Right ventricle myocardium superior (tissue), 1 donor: ENCODE measurements at places on chromosomes 7 and 10.
A peak's percentile ranks its signal among the peaks of the same experiment; 100 is the strongest.

- no peak for DNase-seq
These were observed 10.8 kb downstream of the LFNG start for GRCh38 chr7:2530071-2530987.

DNA sequence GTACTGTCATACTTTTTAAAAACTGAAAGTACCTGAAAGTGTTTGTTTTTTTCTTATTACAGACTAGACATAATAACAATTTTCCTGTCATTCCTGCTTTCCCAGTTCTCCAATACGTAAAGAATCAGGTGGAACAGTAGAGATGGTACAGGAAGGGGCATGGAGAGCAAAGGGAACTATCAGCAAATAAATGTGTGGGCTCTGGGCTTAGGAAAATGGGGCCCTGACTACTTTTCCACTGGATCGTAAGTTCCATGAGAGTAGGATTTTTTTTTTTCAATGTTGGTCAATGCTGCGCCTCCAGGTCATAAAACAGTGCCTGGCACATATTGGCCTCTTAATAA is 15.2 kb upstream of the FAS start:
- DNase-seq: no peak

DNA sequence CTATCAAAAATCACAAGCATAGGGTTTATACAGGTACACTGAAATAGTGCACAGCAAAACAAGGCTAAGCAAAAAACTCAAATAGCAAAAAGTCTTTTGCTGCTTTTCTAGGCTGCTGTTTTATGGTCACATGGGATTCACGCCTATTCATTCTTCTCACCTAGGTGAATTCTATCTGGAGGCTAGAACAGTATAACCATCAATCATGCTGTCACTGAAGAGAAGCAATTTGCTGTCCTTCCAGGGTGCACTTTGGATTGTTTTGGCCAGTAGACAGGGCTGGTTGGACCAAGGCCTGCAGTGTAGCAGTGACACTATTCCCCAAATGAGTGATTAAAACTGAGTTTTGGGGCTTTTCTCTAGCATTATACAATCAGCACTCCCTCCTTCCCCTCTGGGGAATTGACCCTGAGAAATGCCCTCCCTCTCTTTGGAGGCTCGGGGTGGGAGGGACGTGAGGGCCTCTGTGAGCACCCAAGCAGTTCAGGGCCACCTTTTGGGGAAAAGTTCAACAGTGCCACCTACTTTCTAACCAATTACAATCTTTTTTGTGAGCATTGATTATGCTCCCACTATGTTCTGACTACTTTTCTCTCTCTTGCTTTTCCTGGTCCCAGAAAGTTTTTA is 16.2 kb upstream of the SND1 start:
- DNase-seq: no peak

DNA sequence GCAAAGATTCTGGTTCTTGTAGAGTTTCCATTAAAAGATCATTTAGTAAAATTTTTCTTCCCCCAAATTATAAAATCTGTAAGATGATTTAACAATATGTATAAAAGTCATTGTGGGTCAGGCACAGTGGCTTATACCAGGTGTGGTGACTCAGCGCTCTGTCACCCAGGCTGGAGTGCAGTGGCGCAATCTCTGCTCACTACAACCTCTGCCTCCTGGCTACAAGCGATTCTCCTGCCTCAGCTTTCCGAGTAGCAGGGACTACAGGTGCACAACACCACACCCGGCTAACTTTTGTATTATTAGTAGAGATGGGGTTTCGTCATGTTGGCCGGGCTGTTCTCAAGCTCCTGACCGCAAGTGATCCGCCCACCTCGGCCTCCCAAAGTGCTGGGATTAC is 68.0 kb downstream of the SEPTIN14 start:
- no peak for DNase-seq

GRCh38 chr7:7323352-7323751 is 141.0 kb downstream of the C1GALT1 start:
- DNase-seq: no peak

- no peak for DNase-seq
These were observed 297.4 kb upstream of the NEBL start for GRCh38 chr10:21194510-21194993.

DNA sequence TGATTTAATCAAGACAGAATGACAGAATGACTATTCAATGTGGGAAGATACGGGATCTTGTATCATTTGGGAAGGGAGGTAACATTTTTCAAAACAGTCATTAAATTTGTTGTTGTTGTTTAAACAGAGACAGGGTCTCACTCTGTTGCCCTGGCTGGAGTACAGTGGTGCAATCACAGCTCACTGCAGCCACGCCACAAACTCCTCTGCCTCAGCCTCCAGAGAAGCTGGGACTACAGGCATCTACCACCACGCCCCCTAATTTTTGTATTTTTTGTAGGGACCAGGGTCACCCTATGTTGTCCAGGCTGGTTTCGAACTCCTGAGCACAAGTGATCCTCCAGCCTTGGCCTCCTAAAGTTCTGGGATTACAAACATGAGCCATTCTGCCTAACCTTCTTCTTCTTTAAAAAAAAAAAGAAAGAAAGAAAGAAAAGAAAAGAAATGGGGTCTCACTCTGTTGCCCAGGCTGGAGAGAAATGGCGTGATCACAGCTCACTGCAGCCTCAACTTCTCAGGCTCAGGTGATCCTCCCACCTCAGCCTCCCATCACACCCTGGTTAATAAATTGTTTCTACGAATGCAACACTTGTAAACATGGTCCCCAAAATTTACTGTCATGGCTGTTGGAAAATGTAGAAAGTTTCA is 24.3 kb downstream of the YWHAG start:
- no peak for DNase-seq

DNA sequence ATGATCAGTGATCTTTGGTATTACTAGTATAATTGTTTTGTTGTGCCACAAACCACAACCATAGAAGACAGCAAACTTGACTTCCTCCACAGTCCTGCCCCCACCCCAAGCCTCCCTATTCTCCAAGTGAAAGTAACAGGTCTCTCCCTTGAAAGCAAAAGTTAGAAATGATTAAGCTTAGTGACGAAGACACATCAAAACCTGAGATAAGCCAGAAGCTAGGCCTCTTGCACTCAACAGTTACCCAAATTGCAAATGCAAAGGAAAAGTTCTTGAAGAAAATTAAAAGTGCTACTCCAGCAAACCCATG is 7.5 kb downstream of the SAR1A start:
- DNase-seq: no peak

DNA sequence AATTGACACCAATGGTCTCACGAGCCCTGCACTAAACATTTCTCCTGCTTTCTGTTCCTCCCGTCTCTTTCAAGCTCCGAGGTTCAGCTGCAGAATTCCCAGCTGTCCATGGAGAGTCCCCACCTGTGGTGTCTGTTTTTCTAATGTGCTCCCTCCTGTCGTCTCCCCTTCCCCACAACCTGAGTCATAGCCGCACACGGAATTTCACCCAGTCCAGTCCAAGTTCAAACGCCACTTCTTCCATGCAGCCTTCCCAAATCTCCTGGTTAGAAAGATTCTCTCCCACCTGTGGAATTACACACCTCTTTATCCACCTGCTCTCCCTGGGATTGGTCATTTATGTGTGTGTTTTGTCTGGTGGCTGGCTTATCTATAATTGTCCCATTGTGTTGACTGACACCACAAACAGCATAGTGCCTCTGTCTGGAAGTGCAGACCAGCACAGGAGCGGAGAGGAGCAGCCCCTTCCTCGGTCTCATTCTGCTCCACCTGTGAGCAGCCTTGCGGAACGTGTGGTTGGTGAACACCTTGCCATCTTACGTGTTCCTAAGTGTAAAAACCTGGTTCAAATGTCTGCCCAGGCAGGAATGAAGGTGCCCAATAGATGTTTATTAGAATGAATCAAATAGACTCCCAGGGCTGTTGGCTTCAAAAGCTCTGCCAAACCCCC is 3.3 kb upstream of the DIP2C start:
- no peak for DNase-seq

DNA sequence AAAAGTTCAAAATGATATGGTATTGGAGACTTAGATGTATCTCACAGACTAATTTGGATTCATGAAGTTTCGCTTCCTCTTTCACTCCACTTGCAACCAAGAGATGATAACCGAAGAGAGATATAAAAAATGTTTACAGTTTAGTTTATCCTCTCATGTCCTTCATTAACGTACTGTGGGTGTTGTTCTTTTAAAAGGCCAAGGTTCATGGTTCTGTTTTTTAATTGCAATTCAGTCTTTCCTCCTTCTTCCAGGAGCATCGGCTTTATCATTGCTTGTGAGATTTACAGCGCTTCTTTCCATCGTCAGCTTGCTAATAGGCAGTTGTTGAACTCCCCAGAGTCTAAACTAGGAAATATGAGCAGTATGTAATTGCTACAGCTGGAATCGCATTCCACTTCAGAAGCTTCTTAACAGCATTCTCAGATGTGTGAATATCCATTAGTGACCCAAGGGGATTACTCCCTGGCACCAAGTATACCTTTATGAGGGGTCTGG is 75.9 kb upstream of the HGF start:
- DNase-seq: no peak

DNA sequence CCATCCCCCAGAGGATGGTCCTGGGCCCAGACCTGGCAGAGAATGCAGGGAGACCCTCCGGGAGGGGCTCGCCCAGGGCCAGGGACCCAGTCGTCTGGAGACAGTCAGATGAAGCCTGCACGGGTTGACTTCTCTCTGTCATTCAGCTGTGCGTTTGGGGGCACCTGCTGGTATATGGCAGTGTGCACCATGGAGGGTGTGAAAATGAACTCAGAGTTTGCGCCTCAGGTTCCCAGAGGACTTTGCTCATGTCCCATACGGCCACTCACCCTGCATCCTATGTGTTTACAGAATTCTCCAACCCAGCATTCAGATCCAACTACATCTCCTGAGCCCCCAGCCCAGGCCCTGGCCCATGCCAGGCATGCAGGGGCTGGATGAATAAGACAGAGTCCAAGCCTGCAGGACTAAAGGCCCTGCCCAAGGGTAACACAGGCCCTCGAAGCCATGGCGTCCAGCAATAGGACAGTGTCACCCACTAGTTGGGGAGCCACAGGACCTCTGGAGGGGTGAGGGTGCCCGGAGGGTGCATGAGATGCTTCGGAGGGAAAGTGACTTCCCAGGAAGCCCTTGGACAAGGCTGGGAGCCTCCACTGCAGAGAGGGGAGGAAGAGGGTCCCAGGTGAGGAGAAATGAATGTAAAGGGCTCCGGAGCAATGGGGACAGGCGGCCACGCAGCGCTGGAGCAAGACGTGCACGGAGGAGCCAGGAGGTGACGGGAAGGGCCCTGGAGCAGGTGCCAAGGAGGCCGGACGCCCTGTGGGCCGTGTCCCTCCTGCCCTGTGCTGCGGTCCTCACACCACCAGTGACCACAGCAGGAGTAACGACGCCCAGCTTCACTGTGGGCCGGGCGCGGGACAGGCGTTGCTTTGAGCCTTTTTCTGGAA is 36.3 kb downstream of the CALML3 start:
- peak; percentile 29 for DNase-seq

- DNase-seq: no peak
These were observed 11.0 kb upstream of the AHCYL2 start for GRCh38 chr7:129213828-129214227.

- no peak for DNase-seq
These were observed 304.8 kb downstream of the LRMDA start for GRCh38 chr10:75736151-75736640.
